ENCODE measurements at places on chromosomes 4 and X.

- no peak for DNase-seq
Observed at GRCh38 chrX:30874851-30875250, 14.2 kb downstream of the TAB3 start.

- DNase-seq, result no peak
Observed at GRCh38 chr4:165294907-165295306, 32.6 kb upstream of the MSMO1 start.

DNA sequence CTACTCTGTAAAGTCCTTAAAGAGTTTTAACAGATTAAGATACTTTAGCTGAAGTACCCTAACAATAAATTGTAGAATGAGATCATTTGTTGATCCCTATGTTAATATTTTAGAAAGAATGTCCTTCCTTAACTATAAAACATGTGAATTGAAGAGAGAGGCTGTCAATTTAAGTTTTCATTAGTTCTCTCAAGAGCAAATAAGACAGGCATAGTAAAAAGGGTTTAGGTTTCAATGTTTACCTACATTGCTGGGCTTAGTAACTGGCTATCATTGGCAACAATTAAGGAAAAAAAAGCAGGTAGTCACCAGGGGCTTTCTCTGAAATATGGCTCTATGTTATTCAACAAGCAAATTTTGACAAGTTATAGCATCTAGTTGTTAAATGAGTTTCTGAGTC lies 91.5 kb downstream of the ATRX start:
- DNase-seq, result no peak

DNA sequence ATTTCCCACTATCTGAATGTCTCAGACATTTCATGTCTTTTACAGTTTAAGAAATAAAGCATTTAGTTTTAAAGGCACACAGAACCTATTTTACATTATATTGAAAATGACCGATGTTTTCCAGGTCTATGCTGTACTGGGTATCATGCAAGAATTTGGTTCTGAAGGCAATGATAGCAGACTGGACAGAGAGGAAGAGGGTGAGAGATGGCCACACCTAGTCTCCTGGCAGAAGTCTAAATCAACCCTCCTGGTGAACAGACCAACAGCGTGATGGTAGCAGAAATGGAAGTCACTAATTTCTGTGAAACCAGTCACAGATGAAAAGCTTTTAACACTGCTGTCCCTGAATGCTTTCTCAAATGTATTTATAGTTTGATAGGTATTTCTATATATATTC lies 41.9 kb downstream of the MID1 start:
- no peak for DNase-seq

- DNase-seq, result peak; percentile 66
Observed at GRCh38 chr4:37648084-37648817, 37.9 kb downstream of the RELL1 start.

- no peak for DNase-seq
Observed at GRCh38 chr4:147765121-147765529, 33.2 kb downstream of the ARHGAP10 start.

GRCh38 chr4:101158134-101158482 lies 189.2 kb downstream of the PPP3CA start:
- peak; percentile 37 for DNase-seq

DNA sequence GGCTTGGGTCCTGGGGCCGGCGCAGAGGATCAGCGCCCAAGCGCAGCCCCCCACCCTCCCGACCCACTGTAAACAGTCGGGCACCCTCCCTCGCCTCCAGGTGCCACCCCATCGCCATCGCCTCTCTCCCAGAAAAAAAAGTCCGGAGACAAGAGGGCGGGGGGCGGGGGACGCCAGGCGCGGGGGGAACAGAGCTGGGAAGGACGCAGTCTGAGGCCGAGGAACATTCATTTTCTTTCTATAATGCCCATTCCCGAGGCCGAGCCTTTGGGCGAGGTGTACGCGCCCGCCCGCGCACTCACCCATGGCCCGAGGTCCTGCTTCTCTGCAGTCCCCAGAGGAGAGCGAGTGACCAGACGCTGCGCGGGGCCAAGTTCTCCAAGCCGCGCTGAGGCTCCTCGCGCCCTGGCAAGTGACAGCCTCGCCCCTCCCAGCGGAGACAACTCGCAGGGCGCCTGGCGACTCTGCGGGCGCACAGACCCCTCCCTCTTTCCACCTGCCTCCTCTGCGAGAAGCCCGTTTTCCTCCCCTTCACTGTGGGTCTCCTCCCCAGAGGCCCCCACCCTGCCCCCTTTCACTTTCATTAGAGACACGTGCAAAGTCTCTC lies 63.5 kb upstream of the WDR17 start:
- no peak for DNase-seq
